ENCODE measurements at places on chromosomes 16 and 17.

- no peak for DNase-seq
Measured at GRCh38 chr17:73262676-73263642, 1.3 kb upstream of the CPSF4L start.

DNA sequence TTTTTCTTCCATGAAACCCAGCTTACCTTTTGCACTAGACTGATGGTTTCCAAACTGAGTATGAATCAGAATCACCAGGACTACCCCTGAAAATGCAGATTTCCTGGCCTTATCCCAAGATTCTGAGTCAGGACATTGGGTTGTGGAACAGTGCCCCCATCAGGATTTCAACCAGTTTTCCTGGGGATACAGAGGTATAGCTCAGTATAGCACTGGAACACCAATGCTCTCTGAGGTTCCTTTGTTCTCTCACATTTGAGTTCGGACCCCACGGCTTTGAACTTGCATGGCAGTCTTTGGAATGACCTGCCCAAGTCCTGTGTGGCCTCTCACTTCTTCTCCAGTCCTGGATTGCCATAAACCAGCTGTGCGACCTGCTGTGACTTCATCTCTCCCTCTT is 12.8 kb upstream of the CCL8 start:
- DNase-seq = no peak

- no peak for DNase-seq
Measured at GRCh38 chr17:29749045-29749825, 126.5 kb upstream of the CORO6 start.

DNA sequence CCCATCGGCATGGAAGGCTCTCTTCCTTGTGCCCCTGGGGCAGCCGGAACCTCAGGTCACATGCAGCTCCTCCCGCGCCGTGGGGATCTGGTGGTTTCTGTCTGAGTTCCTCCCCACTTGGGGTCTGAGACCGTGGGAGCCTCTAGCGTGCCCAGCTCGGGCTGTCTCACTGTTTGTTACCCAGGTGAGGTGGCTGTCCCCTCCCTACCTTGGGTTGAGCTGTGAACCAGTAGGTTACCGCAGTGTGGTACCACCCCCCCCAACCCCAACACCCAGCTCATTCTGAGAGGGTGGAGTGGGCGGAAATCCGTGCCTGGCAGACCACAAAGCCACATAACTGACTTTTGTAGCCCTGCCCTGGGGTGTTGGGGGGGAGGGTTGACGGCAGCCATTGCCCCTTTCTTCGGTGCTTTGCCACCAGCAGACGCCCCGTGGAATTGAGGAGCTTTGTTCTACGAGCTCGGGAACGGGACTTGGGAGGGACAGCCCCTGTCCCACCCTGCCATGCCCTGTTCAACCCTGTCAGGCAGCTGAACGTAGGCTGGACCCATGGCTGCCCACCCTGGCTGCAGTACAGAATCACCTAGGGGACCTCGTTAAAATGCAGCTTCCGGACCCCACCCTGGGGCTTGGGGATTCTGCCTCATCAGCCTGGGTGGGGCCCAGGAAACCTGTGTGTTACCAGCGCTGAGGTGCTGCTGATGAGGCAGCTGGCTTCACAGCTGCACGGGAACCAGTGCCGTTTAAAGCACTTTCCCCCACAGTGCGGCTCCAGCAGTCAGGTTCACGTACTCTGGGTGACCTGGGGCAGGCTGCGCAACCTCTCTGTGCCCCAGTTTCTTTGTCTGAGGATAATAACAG is 18.5 kb downstream of the RAP1GAP2 start:
- DNase-seq = no peak

GRCh38 chr17:18230288-18231141 is 5.1 kb downstream of the LLGL1 start:
- no peak for DNase-seq

- DNase-seq = no peak
Measured at GRCh38 chr16:31268033-31268365, 8.2 kb downstream of the ITGAM start.

GRCh38 chr16:66802159-66802558 is 775 bp upstream of the TERB1 start:
- no peak for DNase-seq

GRCh38 chr16:85136213-85136701 is 24.0 kb upstream of the CIBAR2 start:
- no peak for DNase-seq

GRCh38 chr17:74816905-74817620 is 40.9 kb upstream of the NAT9 start:
- no peak for DNase-seq

DNA sequence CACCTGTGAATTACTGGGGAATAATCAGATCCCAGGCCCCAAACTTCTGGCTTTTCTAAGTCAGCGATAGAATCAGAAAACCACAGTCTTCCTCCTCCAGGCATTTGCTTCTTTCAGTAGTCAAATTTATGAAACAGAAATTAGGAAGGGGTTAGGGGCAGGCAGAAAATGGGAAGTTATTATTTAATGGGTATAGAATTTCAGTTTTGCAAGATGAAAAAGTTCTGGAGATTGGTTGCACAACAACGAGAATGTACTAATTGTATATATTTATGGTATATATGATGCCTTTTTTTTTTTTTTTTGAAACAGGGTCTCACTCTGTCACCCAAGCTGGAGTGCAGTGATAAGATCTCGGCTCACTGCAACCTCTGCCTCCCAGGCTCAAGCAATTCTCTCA is 23.5 kb downstream of the ORC6 start:
- DNase-seq = no peak

DNA sequence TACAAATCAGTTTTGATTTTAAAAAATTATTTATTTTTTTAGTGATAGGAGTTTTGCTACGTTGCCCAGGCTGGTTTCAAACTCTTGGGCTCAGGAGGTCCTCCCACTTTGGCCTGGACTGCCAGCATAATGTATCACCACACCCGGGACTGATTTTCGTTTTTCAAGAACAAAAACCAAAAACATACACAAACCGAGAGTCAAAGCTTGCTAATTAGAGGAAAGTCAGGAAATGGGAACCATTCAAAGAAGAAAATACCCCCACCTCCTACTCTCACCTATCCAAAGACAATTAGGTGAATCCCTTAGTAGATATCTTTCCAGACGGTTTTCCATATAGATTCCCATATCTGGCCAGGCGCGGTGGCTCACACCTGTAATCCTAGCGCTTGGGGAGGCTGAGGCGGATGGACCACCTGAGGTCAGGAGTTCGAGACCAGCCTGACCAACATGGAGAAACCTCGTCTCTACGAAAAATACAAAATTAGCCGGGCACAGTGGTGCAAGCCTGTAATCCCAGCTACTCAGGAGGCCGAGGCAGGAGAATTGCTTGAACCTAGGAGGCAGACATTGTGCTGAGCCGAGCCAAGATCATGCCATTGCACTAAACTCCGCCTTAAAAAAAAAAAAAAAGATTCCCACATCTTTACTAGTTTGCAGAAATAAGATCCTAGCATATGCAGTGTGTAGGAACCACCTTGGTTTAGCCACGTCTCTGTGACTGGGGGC is 883 bp upstream of the SPN start:
- no peak for DNase-seq

- no peak for DNase-seq
Measured at GRCh38 chr17:5226940-5227878, 7.5 kb downstream of the SCIMP start.

GRCh38 chr17:50619489-50619888 is 15.2 kb upstream of the ABCC3 start:
- DNase-seq = no peak

- DNase-seq = no peak
Measured at GRCh38 chr17:82931699-82932517, 92.1 kb upstream of the ZNF750 start.

GRCh38 chr17:27038676-27039075 is 255.2 kb upstream of the WSB1 start:
- no peak for DNase-seq

- DNase-seq = no peak
Measured at GRCh38 chr17:74156878-74157277, 46.6 kb upstream of the RPL38 start.

GRCh38 chr17:12362853-12363455 is 302.7 kb upstream of the MYOCD start:
- DNase-seq = no peak

GRCh38 chr17:4032738-4033137 is 68.5 kb upstream of the ATP2A3 start:
- DNase-seq = no peak

- no peak for DNase-seq
Measured at GRCh38 chr16:4052801-4053293, 63.4 kb downstream of the ADCY9 start.

GRCh38 chr16:83449861-83450260 is 357.9 kb upstream of the HSBP1 start:
- DNase-seq = no peak

GRCh38 chr16:4412159-4412558 is 4.2 kb downstream of the CORO7 start:
- DNase-seq = no peak

- DNase-seq = no peak
Measured at GRCh38 chr16:84505249-84506187, 1.1 kb upstream of the MEAK7 start.
